ENCODE measurements at places on chromosomes 3 and 15.
A peak's percentile ranks its signal among the peaks of the same experiment; 100 is the strongest.

- H3K36me3 ChIP-seq, result peaks cover 4% of the 10 kb centered on the region
- no peak overlapping the region for H3K4me3 ChIP-seq
- H3K4me1 ChIP-seq, result peaks cover 9% of the 10 kb centered on the region
- H3K27me3 ChIP-seq, result no peaks in the 10 kb centered on the region
- H3K27ac ChIP-seq, result no peak overlapping the region
Measured at GRCh38 chr3:63918321-63918720, 6.1 kb upstream of the SCAANT1 start.

GRCh38 chr15:74783072-74783807, 1.4 kb downstream of the CSK start:
- H3K27ac ChIP-seq, result peak overlapping the region; percentile 48
- H3K27me3 ChIP-seq, result no peaks in the 10 kb centered on the region
- DNase-seq, result no peak
- H3K4me1 ChIP-seq, result peaks cover 46% of the 10 kb centered on the region
- no peaks in the 10 kb centered on the region for H3K36me3 ChIP-seq

DNA sequence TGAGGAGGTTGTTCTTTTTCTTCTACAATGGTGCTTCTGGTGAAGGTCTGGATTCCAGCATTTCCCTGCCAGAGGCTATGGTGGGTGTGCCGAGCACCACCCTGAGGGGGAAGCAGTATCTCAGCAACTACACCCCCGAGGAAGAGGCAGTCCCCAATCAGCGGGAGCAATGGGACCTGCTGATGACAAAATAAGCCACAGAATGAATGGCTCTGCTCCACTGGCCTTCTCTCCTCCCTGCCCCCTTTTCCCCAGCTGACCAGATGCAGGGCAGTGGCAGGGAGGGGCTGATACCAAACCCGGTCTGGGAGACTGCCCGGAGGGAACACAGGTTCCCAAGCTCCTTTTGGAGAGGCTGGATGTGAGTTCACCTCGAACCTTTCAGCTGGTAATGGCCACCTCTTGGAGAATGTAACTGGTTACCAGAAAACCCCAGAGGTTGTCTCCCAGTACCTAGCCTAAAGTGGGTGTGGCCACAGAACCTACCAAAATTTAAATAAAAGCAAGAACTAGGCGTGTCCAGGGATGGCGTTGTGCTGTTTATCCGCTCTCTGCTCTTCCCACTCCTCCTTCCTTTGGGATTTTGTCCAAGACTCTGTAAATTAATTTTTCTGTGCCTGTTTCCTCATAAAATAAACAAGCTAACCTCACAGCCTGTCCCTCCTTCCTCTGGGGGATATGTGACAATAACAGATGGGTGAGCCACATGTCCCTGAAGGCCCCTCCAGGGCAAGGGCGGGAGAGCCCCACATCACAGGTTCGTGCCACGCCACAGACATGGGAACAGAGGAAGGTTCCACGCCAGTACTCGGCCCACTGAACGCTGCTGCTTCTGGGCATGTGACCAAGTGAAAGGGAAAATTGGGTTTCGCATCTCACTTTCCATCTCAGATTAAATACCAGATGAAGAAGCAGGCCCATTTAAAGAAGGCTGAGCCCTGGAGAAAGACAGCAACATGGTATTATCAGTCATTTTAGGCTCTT, 35.1 kb upstream of the SPTBN5 start:
- H3K27me3 ChIP-seq, result no peaks in the 10 kb centered on the region
- peak overlapping the region; percentile 72 for H3K27ac ChIP-seq
- no peaks in the 10 kb centered on the region for H3K36me3 ChIP-seq
- no peak for DNase-seq
- peaks cover 61% of the 10 kb centered on the region for H3K4me1 ChIP-seq
- H3K4me3 ChIP-seq, result no peak overlapping the region

GRCh38 chr15:58909616-58910015, 23.9 kb downstream of the SLTM start:
- H3K4me3 ChIP-seq, result no peak overlapping the region
- no peaks in the 10 kb centered on the region for H3K4me1 ChIP-seq
- H3K27me3 ChIP-seq, result no peaks in the 10 kb centered on the region
- peaks cover 17% of the 10 kb centered on the region for H3K36me3 ChIP-seq
- no peak overlapping the region for H3K27ac ChIP-seq

- no peak for DNase-seq
- H3K4me1 ChIP-seq, result no peaks in the 10 kb centered on the region
- no peak overlapping the region for H3K27ac ChIP-seq
- no peaks in the 10 kb centered on the region for H3K36me3 ChIP-seq
- H3K27me3 ChIP-seq, result no peaks in the 10 kb centered on the region
- H3K4me3 ChIP-seq, result no peak overlapping the region
Measured at GRCh38 chr3:118529554-118529953, 505.1 kb downstream of the IGSF11 start.

DNA sequence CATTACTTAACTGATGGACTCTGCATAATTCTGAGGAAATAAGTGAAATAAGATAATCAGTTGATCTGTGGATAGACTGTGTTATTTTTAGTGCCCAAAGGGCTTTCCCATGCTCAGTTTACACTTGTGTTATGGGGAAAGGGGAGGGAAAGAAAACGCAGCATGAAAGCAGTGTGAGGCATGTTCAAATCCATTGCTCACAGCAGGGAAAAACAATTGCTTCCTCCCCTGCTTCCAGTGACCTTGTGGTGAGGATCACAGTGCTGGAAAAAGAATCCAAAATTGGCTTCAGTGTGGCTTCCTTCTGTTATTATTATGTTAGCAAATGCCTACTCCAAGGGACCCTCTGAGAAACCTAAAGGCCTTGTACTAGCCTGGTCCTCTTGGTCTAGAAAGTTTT, 285.1 kb upstream of the CDIN1 start:
- no peaks in the 10 kb centered on the region for H3K36me3 ChIP-seq
- H3K4me3 ChIP-seq, result no peak overlapping the region
- no peak for DNase-seq
- H3K27me3 ChIP-seq, result no peaks in the 10 kb centered on the region

DNA sequence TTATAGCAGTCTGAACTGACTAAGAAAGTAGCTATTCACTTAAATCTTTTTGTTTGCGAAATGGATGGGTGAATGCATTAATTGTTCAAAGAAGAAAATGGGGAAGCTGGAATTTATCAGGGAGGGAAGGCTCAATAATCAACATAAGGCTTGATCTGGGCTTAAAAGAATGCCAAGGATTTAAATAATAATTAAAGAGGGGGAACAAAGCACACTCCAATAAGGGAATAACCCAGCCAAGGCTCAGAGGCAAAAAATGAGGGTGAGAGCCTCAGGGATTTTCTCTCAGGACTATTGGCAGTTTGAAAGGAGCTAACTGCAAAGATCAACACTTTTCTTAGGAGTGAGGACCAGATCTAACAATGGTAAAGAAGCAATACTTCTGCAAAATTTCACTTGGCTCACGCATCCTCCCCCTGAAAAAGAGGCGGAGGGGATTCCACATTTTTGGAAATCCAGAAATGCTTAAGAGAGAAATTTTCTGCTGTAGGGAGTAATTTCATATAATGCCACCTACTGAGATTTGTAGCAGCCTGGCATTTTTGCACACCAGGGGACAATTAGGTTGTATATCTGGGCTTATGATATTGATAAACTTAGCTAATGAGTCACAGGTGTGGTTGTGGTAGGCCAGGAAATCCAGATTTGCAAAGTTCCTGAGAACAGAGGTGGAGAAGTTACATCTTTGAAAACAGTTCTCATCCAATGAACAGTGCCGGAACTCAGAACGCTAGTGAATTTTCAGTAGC, 405.1 kb downstream of the TUSC7 start:
- no peak overlapping the region for H3K4me3 ChIP-seq
- no peak overlapping the region for H3K27ac ChIP-seq
- H3K27me3 ChIP-seq, result no peaks in the 10 kb centered on the region
- H3K36me3 ChIP-seq, result no peaks in the 10 kb centered on the region

DNA sequence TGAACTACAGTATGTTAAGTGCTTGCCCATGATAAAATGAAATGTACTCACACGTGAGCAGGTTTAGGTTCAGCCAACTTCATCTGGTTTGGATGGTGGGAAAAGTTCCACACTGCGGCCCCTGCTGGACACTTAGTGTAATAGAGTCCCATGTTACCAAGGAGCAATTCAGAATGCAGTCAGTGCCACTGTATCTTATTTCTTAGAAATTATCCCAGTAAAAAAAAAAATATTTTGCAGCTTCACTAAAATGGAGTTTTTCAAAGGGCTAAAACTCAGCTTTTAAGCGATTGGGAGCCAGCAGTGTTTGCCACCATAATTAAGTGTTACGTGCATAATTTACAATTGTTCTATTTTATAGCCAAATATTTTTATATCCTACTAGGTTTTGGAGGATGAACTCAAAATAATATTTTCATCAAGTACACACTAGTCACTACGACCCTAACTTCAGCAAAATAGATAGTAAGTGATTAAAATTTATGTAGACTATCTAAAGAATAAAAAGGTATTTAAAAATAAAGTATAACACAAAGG, 371.7 kb upstream of the GBE1 start:
- no peak overlapping the region for H3K27ac ChIP-seq
- no peak for DNase-seq
- H3K4me3 ChIP-seq, result no peak overlapping the region
- H3K4me1 ChIP-seq, result no peaks in the 10 kb centered on the region

DNA sequence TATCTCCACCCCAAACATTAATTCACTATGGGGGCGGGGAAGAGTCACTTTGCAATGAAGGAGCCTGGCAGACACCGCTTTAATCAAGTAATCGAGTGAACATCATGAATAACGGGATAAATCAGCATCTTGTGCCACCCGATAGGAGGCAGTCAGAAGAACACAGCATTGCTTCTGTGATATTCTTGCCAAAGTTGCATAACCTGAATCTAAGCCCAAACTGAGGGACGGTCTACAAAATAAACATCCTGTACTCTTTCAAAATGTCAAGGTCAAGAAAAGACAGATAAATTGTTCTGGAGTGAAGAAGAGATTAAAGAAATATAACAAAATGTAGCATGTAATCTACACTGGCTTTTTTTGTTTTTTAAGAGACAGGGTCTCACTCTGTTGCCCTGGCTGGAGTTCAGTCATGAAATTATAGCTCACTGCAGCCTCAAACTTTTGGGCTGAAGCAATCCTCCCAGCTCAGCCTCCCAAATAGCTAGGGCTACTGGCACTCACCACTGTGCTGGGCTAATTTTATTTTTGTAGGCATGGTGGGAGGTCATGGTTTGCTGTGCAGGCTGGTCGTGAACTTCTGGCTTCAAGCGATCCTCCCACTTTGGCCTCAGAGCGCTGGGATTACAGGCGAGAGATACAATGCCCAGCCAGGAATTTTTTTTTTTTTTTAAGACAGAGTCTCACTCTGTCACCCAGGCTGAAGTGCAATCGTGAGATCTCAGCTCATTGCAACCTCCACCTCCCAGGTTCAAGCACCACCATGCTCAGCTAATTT, 20.1 kb upstream of the VWA5B2 start:
- no peak overlapping the region for H3K4me3 ChIP-seq
- no peaks in the 10 kb centered on the region for H3K27me3 ChIP-seq
- H3K4me1 ChIP-seq, result no peaks in the 10 kb centered on the region
- no peaks in the 10 kb centered on the region for H3K36me3 ChIP-seq
- DNase-seq, result no peak

DNA sequence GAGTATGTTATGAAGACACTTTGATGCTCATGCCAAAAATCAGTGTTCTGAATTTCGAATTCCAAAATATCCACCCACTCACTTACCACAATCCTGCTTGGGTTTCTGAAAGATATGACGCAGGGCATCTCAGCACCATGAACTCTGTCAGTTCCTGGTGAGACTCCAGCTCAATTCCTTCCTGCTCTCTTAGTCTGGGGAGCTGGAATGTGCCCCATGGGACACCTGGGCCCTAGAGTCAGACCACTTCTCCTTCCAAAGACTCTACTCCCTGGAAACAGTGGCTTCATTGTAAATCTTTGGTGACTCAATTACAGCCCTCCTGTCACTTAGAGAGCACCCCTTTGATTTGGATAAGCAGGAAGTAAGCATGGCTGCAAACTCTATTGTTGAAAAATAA, 50.5 kb downstream of the CD86 start:
- DNase-seq, result no peak
- no peak overlapping the region for H3K27ac ChIP-seq
- no peaks in the 10 kb centered on the region for H3K27me3 ChIP-seq
- H3K36me3 ChIP-seq, result no peaks in the 10 kb centered on the region
- H3K4me1 ChIP-seq, result no peaks in the 10 kb centered on the region

DNA sequence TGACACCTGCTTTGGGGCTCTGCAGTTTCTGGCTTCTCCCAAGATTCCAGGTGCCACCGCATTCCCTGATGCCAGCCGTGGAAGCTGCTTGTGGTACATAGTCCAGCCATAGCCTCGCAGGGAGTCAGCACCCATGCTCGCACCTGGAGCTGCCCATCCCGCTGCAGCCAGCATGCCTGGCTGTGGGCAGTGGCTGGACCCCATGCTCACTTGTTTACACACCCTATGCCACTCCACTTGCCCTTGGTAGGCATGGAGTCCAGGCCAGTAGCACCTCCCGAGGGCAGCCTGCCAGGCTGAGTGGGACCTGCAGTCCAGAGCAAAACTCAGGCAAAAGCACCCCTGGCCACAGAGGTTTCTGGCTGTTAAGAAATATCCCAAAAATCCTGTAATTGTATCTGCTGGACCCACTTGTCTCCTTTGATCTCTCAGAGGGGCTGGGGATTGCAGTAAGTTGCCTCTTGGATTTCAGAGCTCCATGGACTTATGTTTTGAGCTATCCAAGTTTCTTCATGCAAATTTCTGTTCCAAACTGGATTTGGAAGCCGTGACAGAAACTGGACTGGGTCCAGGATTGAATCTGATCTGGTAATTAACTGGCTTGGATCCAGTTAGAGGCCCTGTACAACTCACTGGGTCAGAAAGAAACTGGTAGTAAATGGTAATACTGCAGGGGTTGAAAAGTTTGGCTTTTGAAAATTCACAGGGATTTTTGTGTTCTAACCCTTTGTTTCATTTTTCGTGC, 149.3 kb downstream of the FMN1 start:
- no peak overlapping the region for H3K4me3 ChIP-seq
- no peaks in the 10 kb centered on the region for H3K27me3 ChIP-seq
- H3K4me1 ChIP-seq, result no peaks in the 10 kb centered on the region
- no peaks in the 10 kb centered on the region for H3K36me3 ChIP-seq
- H3K27ac ChIP-seq, result no peak overlapping the region

GRCh38 chr3:180036092-180036670, 556 bp downstream of the PEX5L start:
- peaks cover 2% of the 10 kb centered on the region for H3K4me1 ChIP-seq
- peak overlapping the region; percentile 35 for H3K4me3 ChIP-seq
- DNase-seq, result no peak

- no peaks in the 10 kb centered on the region for H3K36me3 ChIP-seq
- H3K4me1 ChIP-seq, result no peaks in the 10 kb centered on the region
- no peak overlapping the region for H3K4me3 ChIP-seq
- no peak overlapping the region for H3K27ac ChIP-seq
Measured at GRCh38 chr3:64387688-64388087, 162.4 kb upstream of the PRICKLE2 start.

- DNase-seq, result no peak
- peaks cover 44% of the 10 kb centered on the region for H3K4me1 ChIP-seq
- peaks cover 4% of the 10 kb centered on the region for H3K36me3 ChIP-seq
Measured at GRCh38 chr3:73602170-73602569, 22.6 kb downstream of the PDZRN3 start.

DNA sequence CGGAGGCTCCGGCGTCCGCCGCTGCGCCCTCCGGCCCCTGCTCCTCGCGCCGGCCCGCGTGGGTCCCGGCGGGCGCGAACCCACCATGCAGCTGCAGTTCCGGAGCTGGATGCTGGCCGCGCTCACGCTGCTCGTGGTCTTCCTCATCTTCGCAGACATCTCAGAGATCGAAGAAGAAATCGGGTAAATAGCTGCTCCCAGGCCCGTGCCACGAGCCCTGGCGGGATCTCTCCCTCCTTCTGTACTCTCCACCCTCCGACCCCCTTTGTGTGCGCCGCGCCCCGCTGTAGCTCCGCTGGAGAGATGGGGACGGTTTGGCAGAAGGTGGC, 263 bp downstream of the ST8SIA2 start:
- no peak overlapping the region for H3K27ac ChIP-seq
- DNase-seq, result no peak
- H3K27me3 ChIP-seq, result peaks cover 6% of the 10 kb centered on the region
- no peak overlapping the region for H3K4me3 ChIP-seq
- H3K4me1 ChIP-seq, result no peaks in the 10 kb centered on the region

Data from thoracic aorta (tissue), 2 donors.